ENCODE measurements at places on chromosomes 11 and 22.
A peak's percentile ranks its signal among the peaks of the same experiment; 100 is the strongest.

DNA sequence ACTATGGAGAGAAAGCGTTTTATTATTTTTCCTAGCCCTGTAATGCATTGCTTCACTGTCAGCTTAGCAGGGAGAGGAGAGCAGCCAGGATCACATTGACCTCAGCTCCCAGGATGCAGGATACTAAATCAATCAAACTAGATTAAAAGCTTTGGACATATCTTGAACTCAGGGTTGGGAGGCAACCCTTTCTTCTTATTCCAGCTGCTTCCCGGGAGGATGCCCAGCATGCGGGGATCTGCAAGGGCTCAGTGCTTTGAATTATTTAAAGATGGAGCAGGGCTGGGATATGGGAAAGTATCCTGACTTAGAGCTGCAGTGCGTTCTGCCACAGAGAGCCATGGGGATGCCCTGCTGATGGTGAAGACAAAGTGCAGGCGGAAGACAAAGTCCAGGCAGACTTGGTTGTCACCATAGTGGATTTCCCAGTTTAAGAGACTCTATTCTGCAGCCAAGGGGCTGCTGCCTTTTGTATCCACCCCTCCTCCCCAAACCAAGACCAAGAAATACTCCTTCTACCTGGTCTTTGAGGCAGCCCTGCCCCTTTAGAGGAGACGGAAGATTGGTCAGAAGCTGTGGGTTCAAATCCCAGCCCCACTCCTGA lies 1035.0 kb downstream of the TBC1D22A start:
- DNase-seq, result no peak

GRCh38 chr22:32339190-32340012 lies 18.3 kb upstream of the RFPL3 start:
- DNase-seq, result no peak

DNA sequence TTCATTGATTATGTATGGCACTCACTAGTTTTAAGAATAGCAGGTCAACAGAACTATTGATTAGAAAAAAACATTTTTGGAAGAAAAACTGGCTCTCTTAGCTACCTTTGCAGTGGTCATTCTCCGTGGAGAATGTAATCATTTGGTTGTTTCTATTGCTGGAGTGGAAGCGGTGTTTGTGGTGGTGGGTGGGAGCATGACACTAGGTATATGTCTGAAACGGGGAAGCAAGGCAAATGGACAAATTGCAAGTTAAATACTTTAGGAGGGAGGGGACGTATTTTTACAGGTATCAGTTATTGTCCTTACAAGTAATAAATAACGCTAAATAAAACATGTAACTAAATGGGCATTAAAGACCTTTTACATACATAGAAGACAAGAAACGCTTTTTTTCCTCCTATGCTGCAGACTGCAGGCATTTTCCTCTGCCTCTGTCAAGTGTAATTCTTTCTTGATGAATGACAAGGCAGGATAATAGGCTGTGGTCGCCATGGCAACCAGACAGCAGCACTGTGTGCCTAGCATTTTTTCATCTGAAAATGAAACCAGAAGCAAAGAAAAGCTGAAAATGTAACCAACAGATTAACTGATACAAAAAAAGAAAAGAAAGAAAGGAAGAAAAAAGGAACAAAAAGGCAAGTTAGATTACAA lies 46.2 kb downstream of the BLID start:
- DNase-seq, result peak; percentile 7

DNA sequence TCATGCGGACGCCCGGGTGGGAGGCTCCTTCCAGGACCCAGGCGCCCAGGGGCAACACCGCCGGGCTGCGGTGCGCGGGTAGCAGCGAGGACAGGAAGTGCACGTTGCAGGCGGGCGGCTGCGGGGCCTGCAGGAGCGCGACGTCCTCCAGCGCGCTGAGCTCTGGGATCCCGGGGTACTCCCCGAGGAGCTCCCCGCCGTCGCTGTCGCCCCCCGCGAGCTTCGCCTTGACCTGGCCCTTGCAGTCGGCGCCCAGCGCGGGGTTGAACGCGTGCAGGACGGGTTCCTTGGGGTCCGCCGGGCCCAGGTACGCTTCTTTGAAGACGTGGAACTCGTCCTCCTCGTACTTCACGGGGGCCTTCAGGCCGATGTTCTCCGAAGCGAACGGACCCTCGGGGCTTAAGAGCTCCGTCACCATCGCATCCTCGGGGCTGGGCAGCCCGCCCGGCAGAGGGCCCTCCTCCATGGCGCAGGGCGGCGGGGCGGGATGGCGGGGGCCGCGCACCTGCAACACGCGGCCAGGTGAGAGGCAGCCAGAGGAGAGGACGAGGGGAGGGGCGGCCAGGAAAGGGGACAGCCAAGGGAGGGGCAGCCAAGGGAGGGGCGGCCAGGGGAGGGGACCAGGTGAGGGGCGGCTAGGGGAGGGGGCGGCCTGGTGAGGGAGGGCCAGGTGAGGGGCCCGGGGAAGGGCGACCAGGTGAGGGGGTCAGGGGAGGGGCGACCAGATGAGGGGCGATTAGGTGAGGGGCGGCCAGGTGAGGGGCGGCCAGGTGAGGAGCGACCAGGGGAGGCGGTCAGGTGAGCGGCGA lies 921 bp downstream of the TESMIN start:
- no peak for DNase-seq

GRCh38 chr22:36870250-36870649 lies 9.4 kb downstream of the NCF4 start:
- no peak for DNase-seq

DNA sequence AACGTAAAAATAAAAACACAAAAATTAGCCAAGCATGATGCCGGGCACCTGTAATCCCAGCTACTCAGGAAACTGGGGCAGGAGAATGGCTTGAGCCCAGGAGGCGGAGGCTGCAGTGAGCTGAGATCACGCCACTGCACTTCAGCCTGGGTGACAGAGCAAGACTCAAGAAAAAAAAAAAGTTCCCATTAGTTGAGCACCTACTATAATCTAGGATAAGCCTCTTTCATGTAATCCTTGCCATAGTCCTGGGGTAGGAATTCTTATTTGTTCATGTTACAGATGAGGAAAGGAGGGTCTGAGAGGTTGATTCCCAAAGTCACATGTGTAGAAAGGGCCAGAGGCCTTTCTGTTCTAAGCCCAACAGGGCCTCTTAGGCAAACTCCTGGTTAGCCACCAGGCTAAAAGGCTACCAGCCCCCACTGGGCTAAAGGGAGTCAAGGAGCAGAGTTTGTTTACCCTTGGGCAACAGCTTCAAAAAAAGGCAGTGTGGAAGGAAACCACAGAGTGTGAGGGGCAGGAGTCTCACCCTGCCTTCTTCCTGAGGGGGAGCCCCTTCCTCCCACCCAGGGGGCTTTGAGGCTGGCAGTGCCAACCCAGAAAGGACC lies 21.6 kb upstream of the CSNK1E start:
- peak; percentile 77 for DNase-seq

GRCh38 chr11:116929414-116930090 lies 92.1 kb upstream of the APOA1 start:
- no peak for DNase-seq

- peak; percentile 52 for DNase-seq
Observed at GRCh38 chr22:38707346-38707745, 1.6 kb downstream of the GTPBP1 start.

DNA sequence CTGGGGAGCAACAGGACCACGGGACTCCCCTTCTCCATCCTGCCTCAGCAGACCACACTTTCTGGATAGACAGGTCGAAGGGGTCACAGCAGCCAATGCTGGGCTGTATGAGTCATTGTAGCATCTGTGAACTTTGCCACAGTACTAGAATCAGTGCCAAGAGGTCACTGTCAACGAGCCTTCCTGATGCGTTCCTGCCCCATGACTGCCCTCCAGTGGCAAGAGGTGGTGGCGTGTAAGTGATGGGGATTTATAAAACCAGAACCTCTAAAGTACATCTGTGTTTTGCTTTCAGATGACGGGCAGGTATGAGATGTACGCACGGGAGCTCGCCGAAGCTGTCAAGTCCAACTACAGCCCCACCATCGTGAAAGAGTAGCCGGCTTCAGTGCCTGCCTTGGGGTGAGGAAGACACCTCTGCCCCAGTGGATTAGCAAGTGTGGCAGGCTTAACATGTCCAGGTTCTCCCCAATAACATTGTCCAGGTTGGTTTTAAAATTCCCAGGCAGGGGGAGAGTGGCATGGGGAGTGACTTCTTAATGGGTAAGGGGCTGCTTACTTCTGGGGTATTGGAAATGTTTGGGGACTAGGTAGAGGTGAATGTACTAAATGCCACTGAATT lies 29.4 kb downstream of the GUCD1 start:
- peak; percentile 86 for DNase-seq

DNA sequence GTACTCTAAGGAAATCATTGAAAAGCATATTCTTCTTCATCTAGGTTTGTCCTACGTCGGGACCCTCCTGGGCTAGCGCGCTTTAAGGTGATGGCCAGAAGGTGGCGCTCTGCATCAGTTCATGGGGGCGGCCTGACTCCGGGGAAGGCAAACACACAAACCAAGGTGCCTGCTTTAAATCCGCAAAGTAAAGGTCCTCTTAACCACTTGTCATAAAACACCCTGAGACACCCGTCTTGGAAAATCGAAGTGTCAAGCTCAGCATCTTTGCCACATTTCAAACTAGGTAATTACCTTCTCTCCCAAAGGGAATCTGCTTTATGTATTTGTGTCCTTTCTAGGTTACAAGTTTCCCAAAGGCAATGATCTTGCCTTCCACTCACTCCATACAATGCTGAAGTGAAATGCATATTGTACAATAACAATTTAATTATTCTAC lies 33.9 kb downstream of the LMO2 start:
- DNase-seq, result peak; percentile 85

GRCh38 chr11:66883016-66883965 lies 26.4 kb downstream of the LRFN4 start:
- DNase-seq, result peak; percentile 68

GRCh38 chr11:14578541-14578956 lies 58.4 kb upstream of the PSMA1 start:
- DNase-seq, result peak; percentile 91

DNA sequence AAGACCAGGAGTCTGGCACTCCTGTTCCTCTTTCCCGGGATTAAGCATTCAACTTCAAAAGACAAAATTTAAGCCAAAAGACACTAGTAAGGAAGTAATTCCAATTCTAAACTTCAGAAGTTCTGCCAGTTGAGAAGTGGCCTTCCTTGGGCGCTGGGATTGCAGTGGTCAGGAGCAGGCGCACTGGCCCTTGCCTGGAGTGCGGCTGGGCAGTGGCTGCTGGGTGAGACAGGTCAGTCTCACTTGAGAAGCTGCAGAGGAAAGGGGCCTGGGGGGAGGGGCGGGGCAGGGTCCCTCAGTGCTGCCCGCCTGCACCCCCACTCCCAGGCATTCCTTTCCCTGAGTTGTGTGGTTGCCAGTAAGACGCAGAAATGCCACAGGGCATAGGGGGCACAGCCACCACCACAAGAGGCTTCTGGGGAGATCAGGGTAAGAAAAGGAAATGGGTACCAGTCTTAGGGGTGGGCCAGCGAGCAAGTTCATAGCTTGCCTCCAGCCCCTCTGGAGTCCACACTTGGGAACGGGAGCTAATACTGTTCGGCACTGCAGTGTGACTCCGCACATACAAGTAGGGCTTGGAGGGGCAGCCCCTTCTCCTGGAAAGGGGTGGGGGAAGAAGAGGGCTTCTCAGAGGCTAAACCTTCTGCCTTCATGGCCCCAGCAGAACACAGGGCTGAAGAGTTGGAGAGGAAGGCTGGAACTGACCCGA lies 5.5 kb downstream of the MRPL49 start:
- DNase-seq, result peak; percentile 3

DNA sequence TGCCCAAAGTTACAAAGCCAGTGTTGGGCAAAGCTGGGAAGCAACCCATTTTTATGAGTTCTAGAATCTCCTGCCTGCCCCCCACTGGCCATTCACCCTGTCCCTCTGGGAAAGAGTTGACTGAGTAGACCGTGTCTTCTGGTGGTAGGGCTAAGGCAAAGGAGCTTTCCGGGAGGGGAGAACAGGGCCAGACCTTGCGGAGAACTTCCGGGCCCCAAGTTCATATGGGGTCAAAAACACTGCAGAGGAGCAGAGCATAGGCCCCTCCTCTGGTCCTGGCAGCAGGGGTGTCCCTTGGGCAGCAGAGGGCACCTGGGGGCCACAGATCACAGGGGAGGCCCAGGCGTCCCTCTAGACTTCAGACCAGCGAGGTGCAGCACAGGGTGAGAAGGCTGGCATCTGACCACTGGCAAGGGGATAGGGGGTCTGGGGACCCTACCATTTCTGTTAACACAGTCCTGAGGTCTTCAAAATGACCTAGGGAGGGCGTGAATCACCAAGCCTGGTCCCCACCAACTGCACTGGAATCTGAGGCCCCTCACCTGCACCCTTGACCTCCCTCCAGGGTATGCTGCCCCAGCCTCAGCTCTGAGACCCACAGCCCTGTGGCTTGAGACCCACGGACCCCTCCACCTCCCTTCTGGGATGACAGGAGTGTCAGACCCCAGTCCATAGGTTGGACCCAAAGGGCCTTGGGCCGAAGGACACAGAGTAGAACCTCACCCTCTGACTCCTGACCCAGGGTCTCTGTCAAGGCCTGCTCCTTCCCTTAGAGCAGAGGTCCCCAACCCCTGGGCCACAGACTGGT lies 1.3 kb upstream of the ARAP1 start:
- DNase-seq, result no peak

DNA sequence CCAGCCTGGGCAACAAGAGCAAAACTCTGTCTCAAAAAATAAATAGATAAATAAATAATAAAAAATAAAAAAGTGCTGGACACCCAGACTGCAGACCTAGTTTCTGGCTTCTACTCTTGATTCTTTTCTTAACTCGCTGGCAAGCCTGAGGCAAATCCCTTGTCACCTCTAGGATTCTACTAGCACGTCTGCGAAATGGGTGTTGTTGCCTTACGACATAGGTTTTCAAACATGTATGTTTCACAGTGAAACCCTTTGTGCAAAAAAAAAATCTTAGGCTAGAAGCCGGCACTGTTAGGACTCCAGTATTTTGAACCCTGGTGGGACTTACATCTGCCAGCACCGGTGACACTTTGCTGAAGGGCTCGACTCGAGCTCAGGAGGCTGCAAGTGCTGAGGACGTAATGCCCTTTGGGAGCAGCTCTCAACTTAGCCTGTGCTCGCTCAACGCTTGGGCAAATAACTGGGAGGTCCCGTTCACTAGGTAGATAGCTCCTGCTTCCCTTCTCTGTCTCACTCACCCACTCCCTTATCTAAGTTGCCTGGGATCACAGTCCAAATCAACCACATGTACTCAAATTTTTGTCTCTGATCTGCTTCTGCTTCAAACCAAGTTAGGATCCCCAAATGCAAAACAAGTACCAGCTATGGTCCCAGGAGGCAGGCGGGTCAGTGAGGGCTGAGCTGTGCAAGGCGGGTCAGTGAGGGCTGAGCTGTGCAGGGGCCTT lies 34.7 kb upstream of the MYH9 start:
- peak; percentile 53 for DNase-seq

All from NB4 (cell line).